Vagina (tissue), 2 donors: ENCODE measurements at places on chromosomes 4 and X.

GRCh38 chr4:17024425-17024824 is 126.0 kb upstream of the LDB2 start:
- no peak for DNase-seq

DNA sequence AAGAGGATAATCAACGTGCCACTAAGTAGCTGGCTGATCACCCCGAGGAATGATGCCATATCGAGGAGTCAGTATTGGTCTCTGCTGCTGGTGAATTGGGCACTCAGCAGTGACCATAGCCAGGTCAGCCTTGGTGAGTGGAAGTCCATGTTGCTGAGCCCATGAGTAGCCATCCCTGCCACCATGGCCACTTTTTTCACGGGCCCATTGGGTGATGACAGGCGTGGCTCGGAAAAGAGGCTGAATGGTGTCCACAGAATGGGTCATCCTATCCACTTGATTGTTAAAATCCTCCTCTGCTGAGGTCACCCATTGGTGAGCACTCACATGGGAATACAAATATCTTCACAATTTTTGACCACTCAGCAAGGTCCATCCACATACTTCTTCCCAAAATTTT is 114.4 kb downstream of the UBE2NL start:
- no peak for DNase-seq

GRCh38 chrX:132602701-132603100 is 113.9 kb upstream of the MBNL3 start:
- no peak for DNase-seq

- DNase-seq, result no peak
Observed at GRCh38 chrX:55028040-55028439, 2.7 kb downstream of the ALAS2 start.

- DNase-seq, result no peak
Observed at GRCh38 chrX:101617211-101618191, at the start of gene ARMCX6. TSS of gene ARMCX6 (minus strand) at chrX:101618000. CDS start at chrX:101616620, 1,380 bp downstream.

DNA sequence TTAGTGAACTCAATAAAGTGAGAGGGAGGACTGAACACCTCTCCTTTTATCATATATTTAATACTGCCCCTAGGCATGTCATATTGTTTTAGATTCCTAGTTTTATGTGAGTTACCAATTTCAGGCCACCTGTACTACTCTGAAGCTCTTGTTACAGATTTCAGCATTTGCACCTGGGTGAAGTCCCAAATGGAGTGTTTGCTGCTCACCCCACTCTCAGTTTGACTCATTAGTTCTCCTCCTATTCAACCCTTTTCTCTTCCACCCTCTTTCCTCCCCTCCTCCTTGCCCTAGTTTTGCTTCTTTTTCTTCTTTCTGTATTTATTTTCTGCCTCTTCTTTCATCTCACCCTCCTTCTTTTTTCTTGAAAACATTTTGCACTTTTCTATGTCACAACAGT is 1852.2 kb upstream of the IGFBP7 start:
- DNase-seq, result no peak

- DNase-seq, result no peak
Observed at GRCh38 chr4:6907658-6908191, 1.9 kb upstream of the TBC1D14 start.

DNA sequence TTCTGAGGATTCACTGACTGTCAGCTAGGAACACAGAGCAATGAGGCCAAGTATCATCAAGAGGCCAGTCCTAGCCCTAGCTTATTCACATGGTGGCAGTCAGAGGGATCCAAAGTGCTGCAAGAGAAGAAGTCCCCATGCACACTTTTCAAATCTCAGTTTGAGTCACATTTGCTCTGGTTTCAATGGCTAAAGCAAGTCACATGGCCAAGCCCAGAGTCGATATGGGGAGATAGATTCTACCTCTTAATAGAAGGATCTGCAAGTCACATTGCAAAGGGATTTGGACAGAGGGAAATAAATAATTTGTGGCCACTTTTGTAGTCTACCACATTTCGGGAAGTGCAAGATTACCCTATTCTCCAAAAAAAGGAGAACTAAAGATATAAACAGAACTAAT is 3.7 kb upstream of the LCORL start:
- DNase-seq, result no peak

- DNase-seq, result no peak
Observed at GRCh38 chr4:154314248-154314647, 177.4 kb downstream of the DCHS2 start.

- DNase-seq, result no peak
Observed at GRCh38 chr4:75477201-75477600, 37.0 kb downstream of the RCHY1 start.

- DNase-seq, result no peak
Observed at GRCh38 chrX:80812176-80812575, 2.5 kb upstream of the BRWD3 start.

DNA sequence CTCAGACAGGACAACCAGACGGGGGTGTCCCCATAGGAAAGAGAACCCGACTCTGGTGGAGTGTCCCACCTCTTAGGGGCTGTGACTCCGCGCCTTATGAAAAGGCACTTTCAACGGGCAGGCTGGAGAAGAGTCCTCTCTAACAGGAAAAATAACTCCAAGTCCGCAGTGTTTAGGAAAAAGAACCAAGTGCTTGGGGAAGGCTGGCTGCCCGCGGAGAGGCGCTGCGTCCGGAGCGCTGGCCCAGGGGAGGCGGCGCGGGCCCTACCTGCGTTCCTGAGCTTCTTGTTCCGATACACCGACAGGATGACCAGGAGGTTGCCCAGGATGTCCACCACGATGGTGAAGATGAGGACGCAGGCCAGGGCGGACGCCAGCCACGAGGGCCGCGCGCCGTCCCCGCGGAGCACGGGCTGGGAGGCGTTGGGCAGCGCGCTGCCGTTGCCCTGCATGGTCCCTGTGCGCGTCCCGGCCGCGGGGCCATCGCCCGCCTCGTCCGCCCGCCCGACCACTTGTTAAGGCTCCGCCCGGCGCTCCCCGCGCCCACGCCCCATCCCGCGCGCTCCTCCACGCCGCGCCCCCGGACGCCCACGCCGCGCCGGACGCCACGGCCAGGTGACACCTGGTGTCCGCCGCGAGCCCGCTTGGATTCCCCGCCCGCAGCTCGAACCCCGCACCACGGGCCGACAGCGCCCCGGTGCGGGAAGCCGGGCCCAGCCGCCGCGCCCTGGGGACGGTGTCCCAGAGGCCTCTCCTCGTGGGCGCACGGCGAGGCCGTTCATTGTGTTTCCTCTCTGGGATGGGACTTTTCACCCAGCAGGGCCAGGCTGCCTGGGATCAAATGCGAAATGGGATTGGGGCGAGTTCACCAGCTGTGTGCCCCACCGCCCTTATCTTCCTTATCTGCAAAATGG is at the start of gene MTNR1A:
MTNR1A (minus strand) TSS at position 654 of the 914 bp plus-strand sequence; CDS start at position 452, 202 bp downstream.
- DNase-seq, result peak; percentile 60

GRCh38 chr4:87079967-87080366 is 140.5 kb downstream of the KLHL8 start:
- DNase-seq, result no peak

DNA sequence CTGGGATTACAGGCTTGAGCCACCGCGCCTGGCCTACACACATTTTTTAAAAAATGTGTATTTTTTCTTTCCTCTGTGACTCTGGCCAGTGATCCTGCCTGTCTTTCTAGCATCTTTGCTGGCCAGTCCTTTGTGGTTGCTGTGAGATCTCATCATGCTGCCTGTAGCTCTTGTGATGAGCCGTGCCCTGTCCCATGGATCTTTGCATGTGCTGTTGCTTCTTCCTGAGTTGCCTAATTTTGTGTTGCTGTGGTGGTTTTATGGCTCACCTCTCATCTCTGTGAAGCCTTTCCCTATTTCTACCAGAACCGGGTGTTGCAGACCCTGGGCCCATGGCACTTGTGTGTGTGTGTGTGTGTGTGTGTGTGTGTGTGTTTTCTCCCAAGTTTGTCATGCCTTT is 8.3 kb downstream of the NSD2 start:
- no peak for DNase-seq

GRCh38 chr4:7850489-7850888 is 89.2 kb downstream of the AFAP1 start:
- DNase-seq, result no peak

DNA sequence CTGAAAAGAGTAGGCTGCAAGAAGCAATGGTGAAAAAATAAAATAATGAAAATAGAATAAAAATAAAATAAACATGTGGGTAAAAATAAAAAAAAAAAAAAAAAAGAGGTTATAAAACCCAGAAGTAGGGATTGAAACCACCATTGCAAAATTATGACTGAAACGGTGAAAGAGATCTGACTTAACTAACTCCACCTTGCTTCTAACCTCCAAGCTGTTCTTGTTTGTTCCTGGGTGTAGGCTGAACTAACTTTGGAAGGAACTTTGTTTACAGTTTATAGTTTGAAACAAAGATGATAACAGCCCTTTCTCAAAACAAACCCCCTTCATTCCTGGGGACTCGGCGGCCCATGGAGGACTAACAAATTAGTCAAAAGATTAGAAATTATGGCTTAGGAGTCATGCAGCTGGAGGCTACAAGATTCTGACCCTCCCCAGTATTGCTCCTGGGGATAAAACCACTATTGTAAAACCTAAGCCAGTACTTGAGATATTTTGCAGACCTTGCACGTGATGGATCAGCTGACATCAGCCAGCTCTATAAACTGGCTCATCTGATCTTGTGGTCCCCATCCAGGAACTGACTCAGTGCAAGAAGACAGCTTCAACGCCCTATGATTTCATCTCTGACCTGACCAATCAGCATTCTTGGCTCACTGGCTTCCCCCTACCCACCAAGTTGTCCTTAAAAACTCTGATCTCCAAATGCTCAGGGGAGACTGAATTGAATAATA is 30.4 kb downstream of the DDX60L start:
- no peak for DNase-seq

DNA sequence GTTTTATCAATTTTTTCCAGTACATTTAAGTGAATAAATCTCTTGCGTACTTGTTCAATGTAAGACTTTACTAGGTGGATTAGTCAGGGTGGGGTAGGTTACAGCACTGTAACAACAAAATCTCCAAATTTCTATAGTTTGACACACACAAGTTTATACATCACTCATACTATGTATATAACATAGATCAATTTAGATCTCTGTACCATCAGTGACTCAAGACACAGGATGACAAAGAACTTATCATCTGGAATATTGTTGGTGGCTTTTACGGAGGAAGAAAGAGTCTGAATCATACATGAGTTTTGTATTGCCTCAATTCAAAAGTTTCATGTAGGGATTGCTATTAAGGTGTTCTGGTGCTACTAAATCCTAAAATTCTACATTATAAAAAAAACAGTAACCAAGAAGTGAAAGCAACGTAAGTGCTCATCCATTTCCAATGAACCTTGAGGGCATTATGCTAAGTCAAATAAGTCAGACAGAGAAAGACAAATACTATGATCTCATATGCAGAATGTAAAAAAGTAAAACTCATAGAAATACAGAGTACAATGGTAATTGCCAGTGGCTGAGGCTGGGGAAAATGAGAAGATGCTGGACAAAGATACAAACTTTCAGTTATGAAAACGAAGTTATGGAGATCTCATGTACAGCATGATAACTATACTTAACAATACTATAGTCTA is 98.0 kb upstream of the DKK2 start:
- no peak for DNase-seq

- DNase-seq, result no peak
Observed at GRCh38 chr4:40662962-40663604, 33.4 kb upstream of the RBM47 start.

DNA sequence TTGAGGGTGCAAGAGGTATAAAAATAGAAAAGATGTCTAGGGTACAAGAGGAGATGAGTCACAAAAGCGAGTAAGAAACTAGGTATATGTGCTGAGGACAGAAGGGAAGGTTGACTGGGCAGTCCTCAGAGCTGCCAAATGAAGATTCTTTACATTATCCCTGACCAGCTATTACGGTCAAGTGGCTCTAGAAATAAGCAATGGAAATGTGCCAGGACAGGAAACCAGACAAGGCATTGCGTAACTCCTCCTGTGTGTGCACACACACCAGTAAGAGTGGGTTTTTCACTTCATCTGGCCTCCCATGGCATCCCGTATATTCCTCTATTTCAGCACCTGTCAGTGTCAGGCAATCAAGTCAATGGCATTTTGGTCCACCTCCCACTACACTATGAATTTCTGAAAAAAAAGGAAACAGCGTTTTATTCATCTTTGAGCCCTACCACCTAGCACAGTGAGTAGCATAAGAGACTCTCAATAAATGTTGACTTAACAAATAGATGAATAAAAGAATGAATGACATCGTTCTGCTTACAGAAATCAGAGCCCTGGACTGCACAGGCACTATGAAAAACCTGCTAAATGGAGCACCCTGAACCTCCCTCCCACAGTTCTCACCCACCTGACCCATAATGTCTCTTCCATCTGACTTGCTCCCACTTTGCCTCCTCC is 62.6 kb upstream of the KLF3 start:
- no peak for DNase-seq

DNA sequence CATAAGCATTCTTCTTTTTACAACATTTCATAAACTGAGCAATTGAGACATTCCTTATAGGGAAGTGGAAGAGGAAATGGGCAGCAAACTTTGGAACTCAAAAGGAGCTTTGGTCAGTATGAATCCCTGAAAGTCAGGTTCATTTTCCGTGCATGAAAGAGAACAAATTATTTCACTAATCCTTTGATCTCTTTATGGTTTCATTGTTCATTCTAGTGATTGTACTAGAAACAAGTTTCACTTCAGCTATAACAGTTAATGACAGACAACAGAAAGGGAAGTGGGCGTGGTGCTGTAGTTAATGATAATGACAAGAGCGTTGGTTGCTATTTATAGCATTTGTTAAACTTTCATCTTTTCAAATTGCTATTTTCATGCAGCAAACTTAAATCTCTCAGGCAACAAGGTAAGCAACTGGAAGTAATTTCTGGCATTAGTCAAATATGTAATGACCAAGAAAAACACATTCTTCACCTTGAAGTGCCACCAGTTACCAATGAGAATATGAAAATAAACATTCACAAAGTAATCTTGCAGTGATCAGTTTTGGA is 98.4 kb downstream of the AREG start:
- no peak for DNase-seq

DNA sequence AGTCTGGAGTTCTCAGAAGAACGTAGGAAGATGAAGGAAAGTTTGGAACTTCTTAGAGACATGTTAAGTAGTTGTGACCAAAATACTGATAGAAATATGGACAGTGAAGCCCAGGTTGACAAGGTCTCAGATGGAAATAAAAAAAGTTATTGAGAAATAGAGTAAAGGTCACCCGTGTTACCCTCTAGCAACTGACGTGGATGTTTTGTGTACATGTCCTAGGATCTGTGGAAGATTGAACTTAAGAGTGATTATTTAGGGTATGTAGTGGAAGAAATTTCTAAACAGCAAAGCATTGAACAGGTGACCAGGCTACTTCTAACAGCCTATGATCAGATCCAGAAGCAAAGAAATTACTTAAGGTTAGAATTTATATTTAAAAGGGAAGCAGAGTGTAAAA is 1020.4 kb downstream of the FSTL5 start:
- DNase-seq, result no peak

DNA sequence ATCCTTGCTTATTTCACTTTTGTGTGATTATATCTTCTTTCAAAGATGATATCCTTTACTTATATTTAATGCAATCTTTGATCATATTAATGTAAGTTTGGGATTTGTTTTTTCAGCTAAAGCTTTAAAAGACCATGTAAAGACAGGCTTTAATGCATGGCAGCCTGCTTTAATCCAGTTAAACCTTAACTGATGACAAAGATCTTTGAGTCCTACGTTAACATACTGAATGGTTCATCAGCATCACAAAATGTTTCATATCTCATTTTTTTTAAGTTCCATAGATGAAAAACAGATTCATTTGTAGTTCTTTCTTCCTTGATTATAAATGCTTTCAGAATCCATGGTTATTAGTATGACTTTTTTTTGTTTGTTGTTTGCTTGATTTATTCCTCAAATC is 1102.8 kb downstream of the FSTL5 start:
- DNase-seq, result no peak

GRCh38 chrX:107738768-107739167 is 36.8 kb downstream of the TSC22D3 start:
- no peak for DNase-seq

GRCh38 chrX:137651647-137652046 is 85.7 kb downstream of the ZIC3 start:
- no peak for DNase-seq
